ENCODE measurements at places on chromosomes 11 and 22.

DNA sequence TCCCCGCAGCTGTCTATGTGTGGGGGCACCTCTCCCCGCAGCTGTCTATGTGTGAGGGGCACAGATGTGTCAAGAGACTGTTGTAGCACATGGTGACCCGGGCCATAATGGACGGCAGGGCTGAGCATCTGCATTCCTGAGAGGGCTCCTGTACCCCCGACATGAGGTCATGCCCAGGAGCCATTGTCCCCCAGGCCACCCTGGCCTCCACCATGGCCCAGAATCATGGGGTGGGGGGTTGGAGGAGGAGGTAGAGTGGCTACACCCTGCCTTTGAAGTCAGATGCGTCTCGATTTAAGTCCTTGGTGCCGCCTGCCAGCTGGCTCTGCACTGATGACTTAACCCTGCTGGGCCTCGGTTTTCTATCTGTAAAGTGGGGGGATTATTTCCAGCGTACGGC lies 49.1 kb downstream of the ARHGAP8 start:
- DNase-seq, result no peak

DNA sequence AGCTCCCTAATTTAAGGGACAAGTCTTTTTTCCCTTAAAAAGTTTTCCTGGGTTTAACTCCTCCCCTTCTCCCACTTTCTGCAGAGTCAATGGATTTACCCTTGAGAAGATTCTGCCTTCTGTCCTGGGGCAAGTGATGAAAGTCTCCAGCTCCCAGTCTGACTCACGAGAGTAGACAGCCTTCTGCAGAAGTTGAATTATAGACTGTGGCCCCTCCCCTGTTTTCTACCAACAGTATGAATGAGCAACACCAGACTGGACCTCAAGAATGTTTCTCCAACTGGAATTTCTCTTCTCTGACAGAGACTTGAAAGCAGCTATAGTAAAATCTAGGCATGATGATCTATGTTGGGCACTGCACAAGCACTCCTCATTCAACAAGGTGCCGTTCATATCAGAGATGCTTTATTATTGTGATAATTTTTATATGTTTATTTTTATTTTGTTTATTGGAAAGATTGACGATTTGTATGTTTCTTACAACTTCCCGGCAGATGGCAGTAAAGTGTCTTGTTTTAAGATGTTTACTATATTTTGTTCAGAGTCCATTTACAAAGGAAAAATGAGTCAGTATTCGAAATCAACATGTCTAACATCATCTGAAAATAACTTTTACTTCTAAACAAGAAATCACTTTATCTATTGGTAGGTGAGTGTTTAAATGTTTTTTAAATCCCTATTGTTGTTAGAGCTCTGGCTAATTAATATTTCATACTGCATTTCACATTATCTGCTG lies 56.6 kb downstream of the LMO2 start:
- no peak for DNase-seq

- no peak for DNase-seq
Observed at GRCh38 chr22:29872144-29872893, 10.7 kb upstream of the MTMR3 start.

DNA sequence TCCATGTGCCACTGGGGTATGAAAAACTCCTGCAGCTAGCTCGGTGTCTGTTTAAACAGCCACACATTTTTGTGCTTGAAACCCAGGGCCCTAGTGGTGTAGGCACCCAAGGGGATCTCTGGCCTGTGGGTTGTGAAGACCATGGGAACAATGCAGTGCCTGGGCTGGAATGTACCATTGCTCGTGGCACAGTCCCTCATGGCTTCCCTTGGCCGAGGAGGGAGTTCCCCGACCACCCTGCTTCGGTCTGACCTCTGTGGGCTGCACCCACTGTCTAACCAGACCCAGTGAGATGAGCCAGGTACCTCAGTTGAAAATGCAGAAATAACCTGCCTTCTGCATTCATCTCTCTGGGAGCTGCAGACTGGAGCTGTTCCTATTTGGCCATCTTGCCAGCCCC lies 214.0 kb downstream of the TRPC6 start:
- no peak for DNase-seq

DNA sequence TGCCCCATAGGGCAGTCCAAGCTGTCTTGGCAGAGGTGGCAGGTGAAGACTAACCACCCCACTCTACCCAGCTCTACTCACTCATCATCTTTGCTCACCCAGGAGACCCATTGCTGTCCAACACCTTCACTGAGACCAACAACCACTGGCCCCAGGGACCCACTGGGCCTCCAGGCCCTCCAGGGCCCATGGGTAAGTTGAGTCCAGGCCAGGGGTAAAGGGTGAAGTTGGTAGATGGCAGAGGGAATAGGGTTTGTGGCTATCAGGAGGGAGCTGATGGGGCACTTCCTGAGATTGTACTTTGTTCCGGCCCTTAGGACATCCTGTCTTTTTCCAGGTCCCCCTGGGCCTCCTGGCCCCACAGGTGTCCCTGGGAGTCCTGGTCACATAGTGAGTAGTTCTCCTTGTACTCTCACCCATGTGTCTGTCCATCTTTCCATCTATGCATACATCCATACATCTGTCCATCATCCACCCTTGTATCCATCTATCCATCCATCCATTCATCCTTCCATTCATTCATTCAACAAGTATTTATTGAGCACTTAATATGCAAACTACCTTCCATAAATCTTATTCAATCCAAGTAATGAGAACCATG lies 27.7 kb downstream of the EMID1 start:
- DNase-seq, result no peak

GRCh38 chr22:23380230-23380573 lies 199.9 kb downstream of the IGLL1 start:
- no peak for DNase-seq

GRCh38 chr11:14854057-14854456 lies 38.0 kb downstream of the CYP2R1 start:
- DNase-seq, result no peak

DNA sequence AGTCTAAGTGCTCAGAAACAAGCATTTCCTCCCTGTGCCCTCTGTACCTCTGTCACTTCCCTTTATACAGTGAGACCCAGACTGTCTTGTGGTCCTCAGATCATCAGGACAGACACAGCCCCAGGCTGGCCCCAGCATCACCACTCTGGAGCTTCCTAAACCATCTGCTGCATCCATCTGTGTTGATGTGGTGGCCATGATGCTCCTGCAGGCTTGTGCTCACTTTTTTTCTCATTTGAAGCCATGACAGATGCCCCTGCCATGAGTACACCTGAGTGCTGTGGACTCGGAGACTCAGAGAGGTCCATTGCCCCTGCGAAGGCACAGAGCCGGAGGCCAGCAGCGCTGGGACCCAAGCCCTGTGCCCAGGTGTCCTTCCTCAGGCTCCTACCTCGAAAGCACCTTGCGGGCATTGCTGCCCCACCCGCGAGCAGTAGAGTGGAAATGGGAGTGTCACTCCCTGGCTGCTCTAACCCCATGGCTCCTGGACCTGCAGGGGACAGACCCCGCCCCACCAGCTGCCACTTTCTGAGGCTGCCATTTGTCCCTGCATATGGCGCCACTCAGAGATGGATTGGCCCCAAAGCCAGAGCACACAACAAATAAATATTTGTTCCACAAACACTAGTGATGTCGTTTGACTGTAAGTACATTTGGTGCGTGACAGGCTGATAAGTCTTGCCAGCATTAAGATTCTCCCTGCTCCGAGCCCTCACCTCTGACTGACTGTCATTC lies 593.5 kb downstream of the TBC1D22A start:
- DNase-seq, result no peak

DNA sequence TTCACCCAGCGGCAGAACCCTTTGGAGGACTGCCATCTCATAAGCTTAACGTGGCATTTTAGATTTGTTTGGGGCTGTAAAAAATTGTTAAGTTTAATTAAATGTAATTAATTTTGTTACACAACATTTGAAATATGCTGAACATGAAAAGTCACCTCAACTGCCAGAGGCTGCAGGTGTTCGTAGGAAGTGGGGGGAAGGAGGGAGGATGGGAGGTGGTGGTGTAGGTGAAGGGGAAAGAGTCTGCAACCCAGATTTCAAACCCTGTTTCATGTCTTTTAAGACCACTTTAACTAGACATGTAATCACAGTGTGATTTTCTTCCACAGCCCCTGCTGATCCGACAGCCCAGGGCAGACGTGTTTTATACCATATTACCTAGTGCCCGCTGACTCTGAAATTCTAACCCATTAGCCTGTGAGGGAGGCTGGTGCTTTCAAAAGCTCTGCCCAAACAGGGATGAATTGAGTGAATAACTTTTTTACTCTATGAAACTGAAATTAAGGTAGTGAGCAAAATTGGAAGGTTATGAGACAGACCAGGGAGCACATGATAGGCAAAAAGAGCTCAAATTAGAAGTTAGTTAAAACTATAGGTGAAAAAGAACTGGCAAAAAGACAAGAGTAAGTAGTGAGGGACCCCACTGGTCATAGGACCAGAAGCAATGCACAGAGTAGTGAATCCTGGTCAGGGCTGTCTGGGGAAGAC lies 279.8 kb downstream of the DDX10 start:
- DNase-seq, result no peak

GRCh38 chr22:31286360-31287255 lies 5.7 kb downstream of the PIK3IP1 start:
- DNase-seq, result no peak

DNA sequence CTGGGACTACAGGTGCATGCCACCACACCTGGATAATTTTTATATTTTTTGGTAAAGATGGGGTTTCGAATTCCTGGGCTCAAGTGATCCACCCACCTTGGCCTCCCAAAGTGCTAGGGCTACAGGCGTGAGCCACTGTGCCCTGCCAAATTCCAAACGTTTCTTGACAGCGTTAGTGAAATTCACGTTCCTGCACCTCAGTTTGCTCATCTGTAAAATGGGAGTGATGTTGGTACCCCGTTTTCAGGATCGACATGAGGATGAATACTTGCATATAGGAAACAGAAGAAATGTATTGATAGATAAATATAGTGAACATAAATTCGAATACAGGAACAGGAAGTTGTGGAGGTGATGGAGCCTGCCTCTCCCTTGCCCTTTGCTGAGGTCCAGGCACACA lies 10.2 kb upstream of the LTO1 start:
- DNase-seq, result no peak

DNA sequence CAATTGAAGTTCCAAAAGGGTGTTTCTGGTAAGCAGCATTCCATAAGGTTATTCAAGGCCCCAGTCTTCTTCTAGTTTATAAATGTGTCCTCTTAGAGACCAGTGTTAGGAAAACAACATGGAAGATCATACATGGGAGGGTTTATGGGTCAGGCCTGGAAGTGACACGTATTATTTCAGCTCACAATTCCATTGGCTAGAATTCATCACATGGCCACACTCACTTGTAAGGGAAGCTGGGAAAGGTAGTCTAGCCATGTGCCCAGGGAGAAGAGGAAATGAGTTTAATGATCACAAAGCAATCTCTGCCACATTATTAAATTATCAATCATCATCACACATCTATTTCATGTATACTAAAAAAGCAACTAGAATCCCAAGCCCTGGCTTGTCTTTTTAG lies 181.7 kb upstream of the TBCEL start:
- no peak for DNase-seq

- DNase-seq, result no peak
Observed at GRCh38 chr22:37582526-37582925, 2.6 kb upstream of the LGALS2 start.

DNA sequence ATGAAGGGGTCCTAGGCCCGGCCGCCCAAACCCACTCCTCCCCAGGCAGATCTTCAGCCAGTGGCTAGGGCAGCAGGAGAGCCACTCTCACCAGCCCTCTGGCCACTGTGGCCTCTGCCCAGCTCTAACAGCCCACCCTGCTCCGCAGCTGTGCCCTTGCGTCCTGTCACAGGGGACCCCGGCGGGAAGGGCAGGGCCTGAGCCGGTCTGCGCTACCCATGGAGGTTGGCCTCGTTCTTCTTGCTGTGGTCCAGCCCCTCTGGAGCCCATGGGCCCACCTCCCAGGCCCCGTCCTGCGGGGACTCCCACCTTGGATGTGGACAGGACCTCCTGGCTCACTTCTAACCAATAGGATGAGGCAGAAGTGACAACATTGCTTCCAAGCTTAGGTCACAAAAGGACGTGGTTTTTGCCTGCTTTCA lies 38.3 kb upstream of the TH start:
- DNase-seq, result peak; percentile 26

DNA sequence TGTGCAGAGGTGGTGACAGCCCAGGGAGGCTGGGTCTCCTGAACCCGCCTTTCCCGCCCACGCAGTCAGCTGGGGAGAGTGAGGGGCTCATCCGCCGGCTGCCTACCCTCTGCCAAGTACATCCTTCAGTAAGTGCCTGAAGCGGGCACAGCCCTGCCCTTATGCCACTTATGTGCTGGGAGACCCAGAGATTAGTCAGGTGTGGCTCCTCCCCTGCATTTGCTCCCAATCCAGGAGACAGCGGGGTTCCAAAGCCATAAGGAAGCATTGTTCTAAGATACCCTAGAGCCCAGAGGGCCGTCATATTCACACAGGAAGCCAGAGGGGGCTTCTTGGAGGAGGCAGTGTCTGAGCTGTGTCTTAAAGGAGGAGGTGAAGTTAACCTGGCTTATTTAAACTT lies 5.8 kb upstream of the PPP6R3 start:
- no peak for DNase-seq

GRCh38 chr11:19751055-19751454 lies 38.4 kb downstream of the NAV2 start:
- DNase-seq, result no peak
